Activated T-helper 1 cell treated with anti-CD3 and anti-CD28 coated beads, Interleukin-12 subunit alpha, Interleukin-12 subunit beta, Interleukin-2, Interleukin-4 antibody, amounts not matched to agents 30 ng/mL and 10 ng/mL and 1 ng/mL, durations not matched to agents 14 hours and 24 hours and 36 hours (primary cell): ENCODE measurements at places on chromosomes 11 and 22. TPM values are rescaled to one million over a fixed set of nuclear protein-coding genes. Genes with fewer than 3 reads are reported as not detected.

DNA sequence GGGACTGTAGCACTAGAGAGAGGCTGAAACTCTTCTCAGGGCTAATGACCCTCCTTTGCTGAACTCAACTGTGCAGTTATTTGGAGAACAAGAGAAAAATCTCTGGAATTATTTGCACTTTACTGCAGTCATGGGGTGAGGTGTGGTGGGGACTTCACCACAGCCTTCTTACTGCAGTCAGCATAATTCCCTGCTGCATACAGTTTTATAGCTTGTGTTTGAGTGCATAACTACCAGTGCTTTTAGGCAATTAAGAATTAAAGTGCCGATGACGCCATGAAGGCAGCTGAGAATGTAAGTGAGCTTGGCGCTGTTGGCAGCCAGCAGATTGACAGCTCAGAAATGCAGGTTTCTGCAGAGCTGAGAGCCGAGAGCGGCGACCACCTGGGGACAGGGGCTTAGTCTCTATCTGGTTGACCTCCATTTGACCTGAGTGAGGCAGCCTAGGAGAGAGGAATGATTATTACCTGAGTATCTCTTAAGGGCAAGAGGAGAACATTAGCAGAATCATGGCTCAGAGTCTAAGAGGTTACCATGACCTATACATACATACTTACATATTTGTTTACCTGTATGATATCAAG is 830.0 kb downstream of the NTM start:
- H3K27ac ChIP-seq: no peak overlapping the region
- no peaks in the 10 kb centered on the region for H3K4me1 ChIP-seq
- no peak for DNase-seq
- no peak overlapping the region for H3K4me3 ChIP-seq

Gene P2RY2
- not detected in 2 replicates for total RNA-seq

Gene BACE1
- total RNA-seq: 0.13 and 0.27 TPM in 2 replicates

DNA sequence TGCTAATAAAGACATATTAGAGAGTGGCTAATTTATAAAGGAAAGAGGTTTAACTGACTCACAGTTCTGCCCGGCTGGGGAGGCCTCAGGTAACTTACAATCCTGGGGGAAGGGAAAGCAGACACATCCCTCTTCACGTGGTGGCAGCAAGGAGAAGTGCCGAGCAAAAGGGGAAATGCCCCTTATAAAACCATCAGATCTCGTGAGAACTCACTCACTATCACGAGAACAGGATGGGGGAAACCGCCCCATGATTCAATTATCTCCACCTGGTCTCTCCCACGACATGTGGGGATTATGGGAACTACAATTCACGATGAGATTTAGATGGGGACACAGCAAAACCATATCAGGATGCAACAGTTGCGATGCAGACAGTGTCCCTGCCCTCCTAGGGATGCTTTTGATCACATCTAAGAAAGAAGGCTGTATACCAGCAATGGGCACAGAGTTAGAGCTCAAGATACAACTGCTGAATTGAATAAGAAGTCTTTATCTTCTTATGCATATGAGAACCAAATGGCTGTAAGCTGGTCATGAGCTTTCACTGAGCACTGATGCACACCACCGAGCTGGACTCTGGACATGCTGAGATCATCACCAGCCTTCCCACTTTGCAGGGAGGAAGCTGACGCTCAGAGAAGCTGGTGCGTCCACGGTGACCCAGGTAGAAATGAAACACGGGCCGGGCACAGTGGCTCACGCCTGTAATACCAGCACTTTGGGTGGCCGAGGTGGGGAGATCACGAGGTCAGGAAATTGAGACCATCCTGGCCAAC is 255.2 kb downstream of the MN1 start:
- no peak for DNase-seq
- H3K27ac ChIP-seq: no peak overlapping the region
- no peaks in the 10 kb centered on the region for H3K36me3 ChIP-seq

GRCh38 chr11:6655790-6656583 is at the start of gene DCHS1:
DCHS1 (minus strand) TSS chr11:6655809; CDS start chr11:6641613, 14,196 bp downstream.
- no peaks in the 10 kb centered on the region for H3K4me1 ChIP-seq
- no peak within 1 kb of the TSS for H3K27ac ChIP-seq
- H3K27me3 ChIP-seq: peaks cover 16% of the 10 kb centered on the region
